Adipose tissue (tissue), 3 donors: ENCODE measurements at places on chromosomes 1 and 21. TPM values are rescaled to one million over a fixed set of nuclear protein-coding genes. Genes with fewer than 3 reads are reported as not detected.

The TFAP2E gene
- polyA plus RNA-seq = 0.34 TPM

The MRPL24 gene
- 104 TPM for polyA plus RNA-seq

The RIPK4 gene
- polyA plus RNA-seq = 1.9 TPM

The RABGGTB gene
- polyA plus RNA-seq = 66.9 TPM

The SLFNL1 gene
- 0.07 TPM for polyA plus RNA-seq

The ZNF683 gene
- polyA plus RNA-seq = not detected

The GPR52 gene
- not detected for polyA plus RNA-seq
